ENCODE measurements at places on chromosomes 2 and 18.
A peak's percentile ranks its signal among the peaks of the same experiment; 100 is the strongest.

DNA sequence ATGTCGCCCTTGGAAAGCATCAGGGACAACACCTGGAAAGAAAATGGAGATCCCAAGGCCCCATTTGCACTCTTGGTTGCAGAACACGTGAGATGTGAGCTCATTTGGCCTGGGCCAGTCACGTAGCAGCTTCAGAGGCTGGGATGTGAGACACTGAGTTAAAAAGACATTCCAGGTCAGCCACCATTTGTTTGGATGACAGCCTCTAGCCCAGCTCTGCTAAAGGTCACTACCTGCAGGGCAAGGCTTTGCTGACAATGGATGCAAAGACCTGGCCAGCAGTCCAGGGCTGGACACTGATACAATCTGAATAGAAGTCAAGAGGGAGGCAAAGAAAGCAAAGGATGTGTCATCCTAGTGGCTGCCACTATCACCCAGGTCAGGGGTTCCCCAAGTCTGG lies 83.9 kb upstream of the LRPPRC start:
- DNase-seq, result no peak

DNA sequence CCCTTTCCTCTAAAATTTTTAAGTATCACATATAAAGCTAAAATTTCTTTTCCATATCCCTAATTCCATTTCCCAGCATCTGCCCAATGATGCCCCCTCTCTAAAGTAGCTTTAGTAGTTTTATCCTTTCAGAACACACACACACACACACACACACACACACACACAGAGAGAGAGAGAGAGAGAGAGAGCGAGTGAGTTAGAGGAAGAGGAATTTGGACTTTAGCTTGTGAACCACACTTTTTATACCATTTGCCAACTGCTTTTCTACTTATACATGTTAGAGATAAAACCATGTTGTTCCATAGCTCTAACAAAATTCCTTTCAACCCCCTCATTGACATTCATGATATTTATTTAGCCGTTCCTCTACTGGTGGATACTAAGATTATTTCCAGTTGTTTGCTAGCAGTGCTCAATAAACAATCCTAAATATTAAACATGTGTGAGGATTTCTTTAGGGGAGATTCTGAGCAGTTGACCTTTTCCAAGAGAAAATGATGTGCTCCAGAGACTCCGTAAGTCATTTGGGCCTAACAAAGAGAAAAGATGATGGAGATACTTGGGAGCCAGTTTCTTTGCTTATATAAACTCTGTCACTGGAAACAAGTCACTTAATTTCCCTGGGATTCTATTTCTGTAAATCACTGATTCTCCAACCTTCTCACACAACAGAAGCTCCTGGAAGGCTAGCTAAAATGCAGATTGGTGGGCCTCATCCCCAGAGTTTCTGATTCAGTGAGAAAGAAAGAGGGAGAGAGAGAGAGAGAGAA lies 229.7 kb upstream of the SP5 start:
- DNase-seq, result no peak

GRCh38 chr18:32846896-32847295 lies 74.1 kb upstream of the KLHL14 start:
- no peak for DNase-seq

GRCh38 chr2:233350708-233351107 lies 3.6 kb upstream of the DGKD start:
- no peak for DNase-seq

DNA sequence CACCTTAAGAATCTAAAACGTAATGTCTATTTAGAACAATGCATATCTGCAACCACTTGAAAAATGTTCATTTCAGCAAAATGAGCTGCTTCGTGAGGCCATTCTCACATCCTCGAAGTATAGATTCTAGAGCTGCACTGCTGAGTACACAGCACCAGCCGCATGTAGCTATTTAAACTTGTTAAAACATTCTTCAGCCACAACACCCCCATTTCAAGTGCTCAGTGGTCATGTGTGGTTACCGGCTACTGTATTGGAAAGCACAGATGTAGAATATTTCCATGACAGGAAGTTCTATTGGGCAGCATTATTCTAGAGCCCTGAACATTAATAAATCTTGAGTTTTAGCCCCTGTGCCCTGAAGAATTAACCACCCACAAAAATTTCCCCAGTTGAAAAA lies 35.0 kb downstream of the SUMO1 start:
- DNase-seq, result no peak

DNA sequence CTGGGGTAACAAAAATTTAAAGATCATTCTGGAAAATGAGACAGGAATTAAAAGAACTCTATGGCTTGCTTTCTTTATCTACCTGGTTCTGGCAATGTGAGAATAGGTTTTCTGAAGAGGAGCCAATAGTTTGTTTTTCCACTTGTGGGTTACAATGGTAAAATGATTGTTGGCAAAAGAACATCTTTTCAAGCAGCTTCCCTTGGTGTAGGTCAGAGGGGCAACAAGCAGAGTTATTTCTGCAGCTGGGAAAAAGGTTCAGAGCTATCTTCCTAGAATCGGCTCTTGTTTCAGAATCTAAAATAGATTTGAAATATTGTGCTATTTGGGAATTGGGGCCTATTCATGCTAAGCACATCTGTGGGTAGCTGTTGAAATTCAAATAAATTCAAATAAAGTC lies 11.5 kb upstream of the TSPYL6 start:
- no peak for DNase-seq

- DNase-seq, result no peak
Measured at GRCh38 chr18:58242968-58243367, 198.9 kb downstream of the NEDD4L start.

DNA sequence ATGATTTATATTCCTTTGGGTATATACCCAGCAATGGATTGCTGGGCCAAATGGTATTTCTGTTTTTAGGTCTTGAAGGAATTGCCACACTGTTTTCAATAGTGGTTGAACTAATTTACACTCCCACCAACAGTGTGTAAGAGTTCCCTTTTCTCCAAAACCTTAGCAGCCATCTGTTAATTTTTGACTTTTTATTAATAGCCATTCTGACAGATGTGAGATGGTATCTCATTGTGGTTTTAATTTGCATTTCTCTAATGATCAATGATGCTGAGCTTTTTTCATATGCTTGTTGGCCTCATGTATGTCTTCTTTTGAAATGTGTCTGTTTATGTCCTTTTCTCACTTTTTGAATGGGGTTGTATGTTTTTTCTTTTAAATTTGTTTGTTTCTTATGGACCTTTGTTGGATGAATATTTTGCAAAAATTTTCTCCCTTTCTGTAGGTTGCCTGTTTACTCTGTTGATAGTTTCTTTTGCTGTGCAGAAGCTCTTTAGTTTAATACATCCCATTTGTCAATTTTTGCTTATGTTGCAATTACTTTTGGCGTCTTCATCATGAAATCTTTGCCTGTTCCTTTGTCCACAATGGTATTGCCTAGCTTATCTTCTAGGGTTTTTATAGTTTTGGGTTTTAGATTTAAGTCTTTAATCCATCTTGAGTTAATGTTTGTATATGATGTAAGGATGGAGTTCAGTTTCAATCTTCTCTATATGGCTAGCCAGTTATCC lies 119.7 kb upstream of the XIRP2 start:
- no peak for DNase-seq

GRCh38 chr2:239035361-239035814 lies 187.5 kb downstream of the TWIST2 start:
- no peak for DNase-seq

GRCh38 chr18:9353596-9353995 lies 19.0 kb downstream of the TWSG1 start:
- DNase-seq, result peak; percentile 46

- DNase-seq, result no peak
Measured at GRCh38 chr18:8959551-8960135, 142.9 kb upstream of the NDUFV2 start.

- DNase-seq, result no peak
Measured at GRCh38 chr2:133405252-133405651, 163.0 kb downstream of the NCKAP5 start.

GRCh38 chr2:96342085-96342484 lies 6.5 kb downstream of the NCAPH start:
- no peak for DNase-seq

- no peak for DNase-seq
Measured at GRCh38 chr2:46407852-46408455, 71.4 kb upstream of the TMEM247 start.

GRCh38 chr2:11795590-11795989 lies 49.2 kb downstream of the LPIN1 start:
- no peak for DNase-seq
